ENCODE measurements at places on chromosomes 7 and 10.

GRCh38 chr10:121188005-121188404 lies 336.8 kb downstream of the WDR11 start:
- DNase-seq = no peak

- no peak for DNase-seq
These were observed 1.8 kb downstream of the CC2D2B start for GRCh38 chr10:95909561-95909960.

DNA sequence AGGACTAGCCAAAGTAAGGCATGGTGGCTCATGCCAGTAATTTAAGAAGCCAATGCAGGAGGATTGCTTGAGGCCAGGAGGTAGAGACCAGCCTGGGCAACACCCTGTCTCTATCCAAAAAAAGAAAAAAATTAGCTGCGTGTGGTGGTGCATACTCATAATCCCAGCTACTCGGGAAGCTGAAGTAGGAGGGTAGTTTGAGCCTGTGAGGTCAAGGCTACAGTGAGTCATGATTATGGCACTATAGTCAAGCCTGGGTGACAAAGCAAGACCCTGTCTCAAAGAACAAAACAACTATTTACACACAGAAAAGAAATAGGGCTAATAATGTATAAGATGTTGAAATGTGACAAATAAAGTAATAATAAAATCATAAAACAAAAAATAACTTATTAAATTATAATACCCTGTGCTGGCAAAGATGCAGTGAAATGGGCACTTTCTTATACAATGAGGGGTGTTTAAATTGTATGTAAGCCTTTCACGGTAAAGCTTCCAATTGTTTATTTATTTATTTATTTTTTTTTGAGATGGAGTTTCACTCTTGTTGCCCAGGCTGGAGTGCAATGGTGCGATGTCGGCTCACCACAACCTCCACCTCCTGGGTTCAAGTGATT lies 175.2 kb downstream of the TPST1 start:
- DNase-seq = no peak

DNA sequence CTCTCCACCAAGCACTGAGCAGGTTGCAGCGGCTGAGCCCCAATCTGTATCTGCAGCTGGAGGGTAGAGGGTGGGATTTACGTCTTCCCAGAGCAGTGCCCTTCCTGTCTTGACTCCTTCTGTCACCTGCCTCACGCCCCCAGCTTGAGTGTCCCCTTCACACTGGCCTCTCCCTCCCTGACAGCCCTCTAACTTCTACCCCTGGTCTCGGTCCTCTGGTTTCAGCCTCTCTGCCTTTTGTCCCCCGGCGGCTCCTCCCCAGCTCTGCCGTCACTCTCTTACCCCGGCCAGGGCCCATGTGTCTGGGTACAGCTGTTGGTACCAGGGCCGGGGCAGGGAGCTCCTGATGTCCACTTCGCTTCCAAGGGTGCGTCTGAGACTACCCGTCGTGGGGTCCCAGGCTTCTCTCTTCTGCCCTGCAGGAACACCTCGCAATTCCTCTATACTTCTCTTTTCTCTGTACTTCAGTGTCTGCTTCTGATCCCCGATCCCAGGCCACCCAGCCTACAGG lies 654 bp downstream of the MUC3A start:
- no peak for DNase-seq

- no peak for DNase-seq
These were observed 185.4 kb downstream of the SEC23IP start for GRCh38 chr10:120077707-120078492.

DNA sequence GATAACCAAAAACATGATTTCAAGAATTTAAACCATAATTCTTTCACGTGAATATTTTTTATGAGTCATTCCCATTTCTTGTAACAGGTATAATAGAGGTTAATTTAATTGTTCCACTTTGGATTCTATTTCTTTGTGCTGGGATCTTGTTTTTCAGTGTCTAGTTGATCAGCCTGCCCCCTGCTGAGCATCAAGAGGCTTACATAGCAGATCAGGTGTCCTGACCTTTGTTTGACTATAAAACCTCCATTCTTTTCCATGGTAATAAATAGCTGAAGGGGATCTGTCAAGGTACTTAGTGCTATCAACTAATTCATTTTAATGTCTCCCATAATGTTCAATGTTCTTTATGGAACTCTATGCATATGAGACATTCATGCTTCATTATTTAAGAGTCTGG lies 4.9 kb downstream of the COL17A1 start:
- DNase-seq = no peak

GRCh38 chr10:117239721-117240620 lies 943 bp upstream of the SLC18A2 start:
- DNase-seq = no peak

DNA sequence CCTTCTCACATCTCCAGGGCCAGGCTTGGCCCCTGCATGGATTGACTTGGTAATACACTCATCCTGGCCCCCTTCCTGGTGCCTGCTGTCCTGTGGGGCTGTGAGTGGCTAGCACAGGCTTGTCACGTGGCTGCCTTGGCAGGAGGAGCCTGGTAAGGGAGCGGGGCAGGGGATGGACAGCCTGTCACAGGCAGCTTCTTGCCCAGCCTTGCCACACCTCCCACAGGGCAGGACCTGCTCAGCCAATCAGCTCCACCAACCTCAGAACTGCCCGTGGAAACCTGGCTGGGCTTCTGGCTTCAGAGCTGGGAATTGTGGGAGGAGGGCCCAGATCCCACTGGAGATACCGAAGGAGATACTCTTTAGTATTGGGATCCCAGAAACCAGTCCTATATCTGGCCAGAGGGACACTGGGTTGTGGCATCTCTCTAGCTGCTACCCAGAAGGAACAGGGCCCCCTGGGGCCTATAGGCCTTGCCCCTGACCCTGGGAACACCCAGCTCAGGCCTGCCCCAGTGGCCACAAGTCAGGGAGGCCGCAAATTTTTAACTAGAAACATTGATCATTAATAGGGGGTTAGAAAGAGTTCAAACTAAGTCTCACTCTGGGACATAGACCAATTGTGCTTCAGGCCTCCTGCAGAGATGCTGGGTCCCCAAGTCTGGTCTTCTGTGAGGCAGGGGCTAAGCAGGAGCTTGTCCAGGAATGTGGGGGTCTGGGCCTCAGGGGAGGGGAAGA lies at the start of gene HOGA1:
TSS of gene HOGA1 (plus strand) at position 330 of the 738 bp plus-strand sequence. CDS start at position 645, 315 bp downstream.
- DNase-seq = no peak

- DNase-seq = no peak
These were observed 38.5 kb downstream of the CREM start for GRCh38 chr10:35165136-35165535.

DNA sequence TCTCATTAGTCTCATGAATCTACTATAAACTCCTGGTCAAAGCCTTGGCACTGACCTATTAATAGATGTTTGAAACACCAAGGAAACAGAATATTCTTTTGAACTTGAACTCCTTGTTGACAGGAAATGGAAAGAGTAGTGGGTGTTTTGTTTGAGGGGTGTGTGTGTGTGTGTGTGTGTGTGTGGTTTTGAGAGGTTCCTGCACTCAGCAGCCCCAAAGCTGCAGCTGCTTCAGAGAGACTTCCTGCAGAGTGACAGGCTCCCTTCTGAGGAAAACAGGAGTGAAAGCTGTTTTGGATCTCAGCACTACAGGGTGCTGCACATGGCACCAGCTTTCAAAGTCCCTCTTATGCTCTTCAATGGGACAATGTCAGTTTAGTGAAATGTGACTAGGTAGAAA lies 546.5 kb upstream of the STEAP1 start:
- DNase-seq = no peak

- DNase-seq = peak; percentile 55
These were observed 144.7 kb downstream of the PLCE1 start for GRCh38 chr10:94138391-94138790.

DNA sequence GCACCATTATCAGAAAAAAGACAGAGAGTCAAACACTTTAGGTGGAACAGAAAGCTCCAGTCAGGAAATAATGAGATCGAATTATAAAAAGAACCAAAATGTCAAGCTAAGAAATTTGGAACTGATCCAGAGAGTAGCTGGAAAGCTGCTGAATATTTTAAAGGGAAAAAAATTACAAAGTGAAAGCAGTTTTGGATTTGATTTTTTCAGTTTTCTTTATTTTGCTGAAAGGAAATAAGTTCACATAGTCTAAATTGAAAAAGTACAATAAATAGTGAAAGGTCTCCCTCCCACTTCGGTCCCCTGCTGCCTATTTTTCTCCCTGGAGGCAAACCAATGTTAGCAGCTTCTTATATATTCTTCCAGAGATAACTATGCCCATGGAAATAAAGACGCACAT lies 11.3 kb upstream of the TOMM7 start:
- DNase-seq = no peak

DNA sequence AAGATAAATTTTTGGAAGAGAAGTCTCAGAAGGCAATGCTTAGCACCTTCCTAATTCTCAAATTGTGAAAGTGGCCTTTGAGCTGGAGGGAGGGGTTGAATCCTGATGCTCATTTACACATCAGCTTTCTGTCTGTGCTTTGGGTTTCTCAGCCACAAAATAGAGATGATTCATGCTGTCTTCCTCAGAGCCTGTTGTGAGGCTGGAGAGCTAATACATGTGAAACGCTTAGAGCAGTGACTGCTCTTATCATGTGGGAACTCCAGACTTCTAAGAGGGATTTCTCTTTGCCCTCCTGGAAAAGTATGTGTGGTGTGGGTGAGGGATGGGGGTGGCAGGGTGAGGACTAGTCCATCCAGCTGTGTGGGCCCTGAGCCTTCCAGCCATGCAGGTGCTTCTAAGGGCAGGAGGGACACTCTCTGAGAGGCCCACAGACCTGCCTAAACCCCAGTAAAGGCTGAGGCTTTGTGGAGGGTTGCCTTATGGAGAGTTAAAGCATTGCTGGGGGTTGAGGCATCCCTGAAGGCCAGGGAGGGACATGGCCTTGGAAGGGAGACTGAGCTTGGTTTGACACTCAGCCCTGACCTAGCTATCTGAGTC lies 4.8 kb upstream of the EVX1 start:
- no peak for DNase-seq

DNA sequence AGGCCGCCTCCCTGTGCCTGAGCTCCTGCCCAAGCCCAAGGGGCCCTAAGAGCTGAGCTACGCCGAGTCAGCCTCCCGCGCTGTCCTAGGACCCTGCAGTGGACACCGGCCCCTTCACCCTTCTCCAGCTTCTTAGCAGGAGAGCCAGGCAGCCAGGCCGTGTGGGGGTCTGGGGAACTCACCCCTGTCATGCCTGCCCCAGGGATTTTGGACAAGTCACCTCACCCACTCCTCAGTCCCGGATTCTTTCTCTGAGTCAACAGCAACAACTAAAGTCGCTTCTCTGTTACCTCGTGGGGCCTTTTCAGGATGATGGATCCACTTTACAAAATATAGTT lies 79.3 kb downstream of the MKI67 start:
- DNase-seq = no peak

DNA sequence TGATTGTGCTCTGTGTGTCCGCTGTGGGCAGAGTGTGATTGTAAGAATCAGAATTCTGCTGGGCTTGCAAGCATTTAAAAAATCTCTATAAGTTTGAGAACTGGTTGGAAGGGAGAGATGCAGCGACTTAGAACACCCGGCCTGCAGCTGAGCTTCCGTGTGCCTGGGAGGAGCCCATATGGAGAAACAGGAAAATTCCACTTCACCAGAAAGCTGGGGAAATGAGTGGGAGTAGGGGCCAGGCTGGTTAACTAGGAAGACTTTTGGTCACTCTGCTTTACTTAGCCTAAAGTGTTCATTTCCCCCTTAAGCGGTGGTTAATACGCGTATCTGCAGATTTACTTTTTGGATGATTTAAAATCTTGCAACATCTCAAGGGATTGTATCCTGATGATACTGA lies 72.2 kb downstream of the TCF7L2 start:
- no peak for DNase-seq

GRCh38 chr7:25028370-25029021 lies 48.5 kb upstream of the OSBPL3 start:
- peak; percentile 63 for DNase-seq

GRCh38 chr7:154674191-154674590 lies 328.7 kb downstream of the PAXIP1 start:
- no peak for DNase-seq

- no peak for DNase-seq
These were observed 15.9 kb downstream of the TTYH3 start for GRCh38 chr7:2647594-2648172.

DNA sequence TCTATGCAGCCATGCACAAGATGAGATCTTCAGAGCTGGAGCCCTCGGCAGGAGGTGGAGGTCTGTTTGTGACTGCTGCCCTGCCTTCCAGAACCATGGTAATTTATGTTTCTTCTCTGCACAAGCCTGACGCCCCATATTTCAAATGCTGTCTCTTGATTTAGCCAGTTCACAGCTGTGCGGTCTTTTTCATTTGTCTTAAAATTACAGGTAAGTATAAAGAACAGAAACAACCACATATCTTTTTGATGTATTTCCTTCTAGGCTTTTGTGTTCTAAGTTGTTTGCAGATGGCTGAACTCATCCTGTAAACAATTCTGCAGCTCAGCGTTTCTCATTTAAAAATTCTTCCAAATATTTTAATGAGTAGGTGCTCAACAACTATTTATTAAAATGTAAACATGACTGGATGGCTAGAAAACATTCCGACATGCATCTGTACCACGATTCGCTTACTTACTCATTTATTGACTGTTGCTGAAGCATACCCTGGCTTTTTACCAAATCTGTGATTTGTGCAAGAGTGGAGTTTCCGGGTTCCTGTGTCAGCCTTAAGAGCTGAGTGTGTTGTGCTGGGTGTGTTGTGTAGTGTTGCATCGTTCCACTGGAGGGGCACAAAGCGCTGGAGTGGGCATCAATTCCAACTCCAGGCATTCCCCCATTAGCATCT lies 58.9 kb downstream of the PIP4K2A start:
- DNase-seq = peak; percentile 68

DNA sequence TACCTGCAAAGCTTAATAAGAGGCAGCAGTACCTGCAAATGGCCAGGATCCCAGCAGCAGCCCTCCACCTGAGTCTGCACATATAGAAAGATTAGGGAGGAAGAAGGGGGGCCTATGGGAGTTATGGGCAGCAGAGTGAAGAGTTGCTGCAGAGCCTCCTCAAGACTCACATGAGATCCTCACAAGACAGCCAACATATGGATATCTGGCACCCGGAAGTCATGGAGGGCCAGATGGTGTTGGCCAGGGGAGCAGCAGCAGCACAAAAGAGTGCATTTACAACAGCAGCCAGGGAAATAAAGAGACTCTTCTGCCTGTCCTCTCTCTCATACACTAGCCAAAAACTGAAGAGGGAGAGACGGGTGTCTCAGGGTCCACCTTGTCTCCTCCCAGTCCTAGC lies 4.0 kb upstream of the TAS2R40 start:
- no peak for DNase-seq

GRCh38 chr10:94213980-94214379 lies 148.8 kb downstream of the NOC3L start:
- no peak for DNase-seq

- DNase-seq = no peak
These were observed 4.0 kb upstream of the UNCX start for GRCh38 chr7:1228545-1229201.
